GM12892 (cell line): ENCODE measurements at places on chromosomes 11 and 22.

GRCh38 chr11:104148706-104149105, 15.2 kb downstream of the PDGFD start:
- no peak for DNase-seq

DNA sequence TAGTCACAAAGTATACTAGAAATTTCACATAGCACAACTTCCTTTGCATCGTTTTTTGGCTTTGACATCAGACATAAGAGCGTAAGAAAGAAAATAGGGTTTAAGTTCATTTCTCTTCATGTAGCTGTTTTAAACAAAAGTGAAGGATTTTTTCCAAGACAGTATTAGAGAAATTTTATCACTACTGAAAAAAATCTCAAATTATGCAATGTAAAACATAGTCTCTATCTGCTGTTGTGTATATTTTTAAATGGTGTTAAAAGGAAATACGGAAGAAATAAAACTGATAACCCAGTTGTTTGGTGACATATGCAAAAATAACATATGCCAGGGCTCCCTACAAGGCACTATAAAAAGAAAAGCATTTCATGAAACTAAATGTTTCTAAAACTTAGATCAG, 1449.4 kb downstream of the LRRC4C start:
- DNase-seq, result no peak

DNA sequence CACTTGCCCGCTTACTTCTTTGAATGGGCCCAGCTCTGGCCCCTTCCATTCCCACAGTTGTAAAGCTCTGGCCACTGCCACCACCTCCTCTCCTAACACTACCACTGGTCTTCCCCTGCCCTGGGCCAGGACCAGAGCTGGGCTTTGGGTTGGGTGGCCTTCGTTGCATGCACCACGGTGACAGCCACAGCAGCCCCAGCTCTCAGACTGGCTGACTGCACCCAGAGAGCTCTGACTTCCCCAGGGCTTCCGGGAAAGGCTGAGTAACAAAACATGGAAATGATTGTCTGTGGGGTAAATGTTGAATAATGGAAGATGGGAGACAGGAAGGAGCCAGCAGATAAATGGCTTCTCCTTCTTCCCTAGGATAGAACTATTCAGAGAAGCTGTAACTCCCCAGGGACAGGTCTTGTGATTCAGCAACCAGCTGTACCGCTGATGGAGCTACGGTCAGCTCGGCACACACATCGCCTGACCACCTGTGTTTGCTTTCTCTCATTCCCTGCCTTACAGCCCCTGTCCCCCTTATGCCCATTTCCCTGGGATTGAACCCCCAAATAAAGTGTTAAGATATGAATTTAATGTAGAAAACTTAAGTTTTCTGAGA, 27.6 kb downstream of the SCN4B start:
- no peak for DNase-seq

GRCh38 chr11:126104420-126104819, 41.8 kb upstream of the CDON start:
- DNase-seq, result no peak

DNA sequence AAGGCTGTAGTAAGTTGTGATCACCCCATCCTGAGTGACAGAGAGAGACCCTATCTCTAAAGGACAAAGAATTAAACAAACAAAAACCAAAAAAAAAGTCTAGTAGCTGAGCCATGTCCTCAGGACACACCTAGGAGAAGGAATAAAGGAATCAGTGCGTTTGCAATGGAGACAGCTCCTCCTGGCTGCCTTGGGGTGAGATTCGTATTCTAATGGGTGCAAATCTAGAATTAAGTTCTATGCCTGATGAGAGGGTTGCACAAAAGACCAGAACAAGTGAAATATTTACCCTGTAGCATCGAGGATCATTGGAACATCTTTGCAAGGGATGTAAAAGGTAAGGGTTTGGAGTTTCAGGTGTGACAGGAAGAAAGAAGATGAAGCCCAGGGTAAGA, 70.3 kb upstream of the BMAL1 start:
- DNase-seq, result no peak

DNA sequence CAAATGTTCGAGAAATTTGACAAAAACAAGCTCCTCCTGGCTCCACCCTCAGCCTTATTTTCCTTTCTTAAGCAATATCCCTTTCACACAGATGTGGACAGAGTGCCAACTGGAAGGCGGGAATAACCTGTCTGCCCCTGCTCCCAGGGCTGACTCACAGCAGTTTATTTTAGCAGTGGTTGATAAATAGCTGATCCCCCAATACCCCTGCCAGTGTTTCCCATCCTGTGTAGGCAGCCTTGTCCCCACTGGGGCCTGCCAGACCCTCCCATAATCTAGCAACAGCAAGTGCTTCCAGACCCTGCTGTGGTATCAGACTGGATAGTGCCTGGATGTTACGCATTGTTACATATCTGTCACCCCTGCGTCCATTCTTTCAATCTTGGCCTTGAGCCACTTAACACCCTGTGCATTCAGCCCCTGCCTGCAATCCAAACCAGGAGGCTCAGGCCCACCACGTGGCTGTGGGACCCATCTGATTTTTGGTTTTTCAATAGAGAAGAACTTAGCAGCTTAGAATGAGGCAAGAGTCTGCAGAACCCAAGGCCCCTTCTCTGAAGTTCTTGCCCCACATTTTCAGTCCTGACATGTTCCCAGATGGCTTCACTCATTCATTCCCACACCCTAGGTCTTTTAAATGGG, 53.7 kb downstream of the PARVA start:
- DNase-seq, result no peak

DNA sequence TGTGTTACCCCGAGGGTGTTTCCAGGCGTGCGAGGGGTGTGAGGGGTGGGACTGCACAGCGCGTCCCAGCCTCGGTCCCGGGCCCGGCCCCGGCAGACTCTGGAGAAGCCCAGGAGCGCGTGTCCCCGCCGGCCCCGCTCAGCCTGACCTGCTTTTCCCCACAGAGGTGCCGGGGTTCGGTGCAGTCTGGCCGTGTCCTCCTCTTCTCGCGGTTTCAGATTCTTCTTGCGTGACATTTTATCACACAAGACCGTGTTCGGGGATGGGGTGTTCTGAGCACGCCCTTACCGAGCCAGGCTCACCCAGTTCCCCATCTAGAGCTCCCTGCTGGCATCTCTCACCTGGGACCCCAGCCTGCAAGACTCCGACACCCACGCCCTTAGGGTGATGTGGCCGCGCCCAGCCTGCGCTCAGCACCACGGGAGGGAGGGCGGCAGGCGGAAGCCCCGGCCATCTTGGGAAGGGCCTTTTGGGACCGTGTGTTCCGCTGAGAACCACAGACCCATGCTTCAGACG, 775.6 kb downstream of the BRD1 start:
- DNase-seq, result no peak

- no peak for DNase-seq
Observed at GRCh38 chr11:73235236-73235786, 17.2 kb downstream of the P2RY2 start.

DNA sequence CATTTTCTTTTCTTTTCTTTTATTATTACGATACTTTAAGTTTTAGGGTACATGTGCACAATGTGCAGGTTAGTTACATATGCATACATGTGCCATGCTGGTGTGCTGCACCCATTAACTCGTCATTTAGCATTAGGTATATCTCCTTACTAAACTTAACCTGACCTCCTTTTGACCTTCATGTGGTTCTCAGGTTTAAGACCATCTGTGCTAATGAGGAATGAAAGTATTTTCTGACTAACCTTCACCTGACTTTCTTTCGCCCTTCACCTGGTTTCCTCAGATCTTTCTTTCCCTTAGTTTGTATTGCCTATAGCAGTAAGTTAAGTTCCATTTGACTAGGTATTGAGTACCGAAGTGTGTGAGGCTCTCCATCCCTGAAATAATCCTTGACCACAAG, 6.5 kb downstream of the EXPH5 start:
- no peak for DNase-seq

GRCh38 chr11:96154802-96155520, 188.0 kb downstream of the MAML2 start:
- no peak for DNase-seq
